B cell (primary cell): ENCODE measurements at places on chromosomes 16 and 17.

DNA sequence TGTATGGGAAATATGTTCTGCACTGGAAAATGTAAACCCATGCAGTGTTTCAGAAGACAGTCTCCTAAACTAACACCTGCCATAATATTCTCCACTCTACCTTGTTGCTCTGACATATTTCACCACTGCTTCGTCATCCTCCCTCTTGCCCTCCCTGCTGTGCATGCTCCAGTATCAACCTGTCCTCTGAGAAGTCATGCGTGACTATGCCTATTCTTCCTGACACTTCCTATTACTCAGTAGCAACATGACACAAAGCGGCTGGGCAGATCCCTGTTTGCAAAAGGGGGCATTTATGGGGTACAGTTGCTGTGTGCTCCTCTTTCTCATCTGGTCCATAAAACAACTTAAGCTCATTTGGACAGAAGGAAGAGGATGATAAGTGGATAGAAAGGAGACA is 805.6 kb upstream of the EEF2KMT start:
- no peak for DNase-seq

DNA sequence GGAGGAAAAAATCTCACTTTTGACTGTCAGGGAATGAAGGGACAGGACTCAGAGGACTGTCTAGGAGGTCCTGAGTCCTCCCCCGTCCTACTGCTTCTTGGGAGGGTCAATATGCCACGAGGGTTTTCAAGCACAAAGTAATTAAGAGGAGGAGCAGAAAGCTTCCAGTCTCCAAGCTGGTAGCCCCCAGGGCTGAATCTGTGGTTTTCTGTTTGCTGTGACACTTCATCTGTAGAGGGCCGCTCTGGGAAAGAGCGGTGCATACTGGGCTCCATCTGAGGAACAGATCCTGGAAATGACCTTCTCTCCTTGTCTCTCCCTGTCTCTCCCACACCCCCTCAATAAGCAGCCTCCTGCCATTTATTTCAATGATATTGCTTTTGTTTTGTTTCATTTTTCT is 180.1 kb upstream of the SDK2 start:
- DNase-seq: no peak

GRCh38 chr17:10155371-10156076 is 42.9 kb downstream of the GAS7 start:
- DNase-seq: no peak

DNA sequence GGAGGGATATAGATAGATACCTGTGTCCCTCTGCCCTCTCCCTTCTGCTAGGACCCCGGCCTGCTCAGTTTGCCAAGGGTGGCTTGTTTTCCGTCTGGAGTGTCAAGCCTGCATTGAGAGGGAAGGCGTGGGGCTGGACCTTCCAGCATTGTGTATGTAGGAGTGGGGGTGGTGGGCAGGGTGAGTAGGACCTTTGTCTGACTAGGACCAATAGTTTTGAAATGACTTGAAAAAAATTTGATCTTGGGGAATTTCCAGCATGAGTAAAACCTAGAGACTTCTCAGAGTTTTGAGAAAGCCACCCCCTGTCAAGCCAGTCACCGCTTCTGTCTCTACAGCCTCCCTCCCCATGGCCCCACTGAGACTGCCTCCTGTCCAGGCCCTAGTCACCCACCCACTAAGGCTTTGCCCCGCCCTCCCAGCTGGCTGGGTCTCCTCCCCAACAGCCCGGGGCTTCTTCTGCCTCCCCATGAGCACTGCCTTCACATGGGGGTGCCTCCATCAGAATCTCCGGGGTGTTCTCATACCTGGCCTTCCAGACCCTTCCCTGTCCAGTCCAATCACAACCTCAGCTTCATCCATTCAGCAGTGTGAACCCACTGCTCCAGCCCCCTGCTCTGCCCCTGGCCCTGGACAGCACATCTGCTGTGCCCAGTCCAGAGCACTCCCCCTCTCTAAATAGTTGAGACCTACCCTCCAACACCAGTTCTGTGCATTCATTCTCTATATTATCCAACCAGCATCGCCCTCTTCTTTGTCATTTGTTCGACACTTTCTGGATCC is 207.0 kb downstream of the MSI2 start:
- no peak for DNase-seq

- no peak for DNase-seq
These were observed 1373.3 kb upstream of the GOT2 start for GRCh38 chr16:60107437-60107836.

- peak; percentile 77 for DNase-seq
These were observed 29.1 kb upstream of the ITGA3 start for GRCh38 chr17:50026837-50027171.

- DNase-seq: peak; percentile 79
These were observed 2.7 kb downstream of the MPRIP start for GRCh38 chr17:17044846-17045561.
